Activated CD4-positive, alpha-beta T cell treated with anti-CD3 and anti-CD28 coated beads, Interleukin-2, amount 50 U/mL, for 16 hours (primary cell): ENCODE measurements at places on chromosomes 4 and X.
A peak's percentile ranks its signal among the peaks of the same experiment; 100 is the strongest.

GRCh38 chr4:73870260-73870659, 1.1 kb downstream of the CXCL1 start:
- no peak for DNase-seq

DNA sequence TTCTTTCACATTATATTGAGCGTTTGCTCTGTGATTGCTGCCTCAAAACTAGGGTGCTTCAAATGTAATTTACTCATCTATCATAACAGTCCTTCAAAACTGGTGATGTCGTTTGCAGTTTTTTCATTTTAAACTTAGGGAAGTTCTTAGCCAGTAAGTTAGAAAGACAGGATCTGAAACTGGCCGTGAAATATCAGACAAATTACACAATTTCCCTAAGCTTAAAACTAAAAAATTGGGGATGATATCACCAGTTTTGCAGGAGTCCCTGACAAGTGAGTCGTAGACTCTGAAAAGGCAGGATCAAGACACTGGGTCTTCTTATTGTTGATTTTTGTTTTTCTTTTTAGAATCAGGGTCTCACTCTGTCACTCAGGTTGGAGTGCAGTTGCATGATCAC, 44.8 kb downstream of the MOB1B start:
- DNase-seq: no peak

DNA sequence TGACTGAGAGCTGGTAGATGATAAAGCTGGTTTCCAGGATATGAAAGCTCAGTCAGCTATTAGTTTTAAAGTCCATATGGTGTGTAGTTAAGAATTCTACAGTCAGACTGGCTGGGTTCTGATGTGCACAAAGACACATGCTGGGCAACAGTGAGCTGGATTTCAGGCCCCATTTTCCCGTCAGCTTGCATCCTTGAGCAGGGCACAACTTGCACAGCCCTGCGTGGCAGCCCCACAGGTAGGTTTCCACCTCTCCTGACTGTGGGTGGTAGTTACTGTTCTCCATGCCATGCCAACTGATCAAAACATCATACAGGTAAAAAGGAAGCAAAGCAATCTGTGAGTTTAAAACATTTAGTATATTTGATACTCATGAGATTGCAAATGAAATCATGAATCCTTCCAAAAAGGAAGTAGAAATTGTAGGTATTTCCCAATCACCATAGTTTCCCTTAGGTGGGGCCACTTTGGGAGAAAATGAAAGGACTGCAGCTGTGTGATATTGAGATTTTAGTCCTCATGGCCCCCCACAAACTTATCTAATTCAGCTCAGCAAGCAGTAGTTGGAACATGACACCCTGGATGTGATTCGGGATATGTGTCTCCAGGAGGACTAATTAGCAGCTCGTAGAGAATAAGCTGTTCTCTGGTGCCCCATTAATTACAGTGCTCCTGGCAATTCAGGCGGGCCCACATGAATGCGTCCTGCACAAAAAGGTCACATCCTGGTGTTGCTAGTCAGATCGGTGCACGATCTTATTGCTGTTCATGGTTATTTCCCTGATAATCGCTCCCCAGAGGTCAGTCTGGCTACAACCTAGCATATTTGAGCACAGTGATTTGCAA, 42.4 kb upstream of the NOCT start:
- DNase-seq: no peak

- DNase-seq: no peak
Observed at GRCh38 chr4:186069729-186070128, 773 bp downstream of the TLR3 start.

DNA sequence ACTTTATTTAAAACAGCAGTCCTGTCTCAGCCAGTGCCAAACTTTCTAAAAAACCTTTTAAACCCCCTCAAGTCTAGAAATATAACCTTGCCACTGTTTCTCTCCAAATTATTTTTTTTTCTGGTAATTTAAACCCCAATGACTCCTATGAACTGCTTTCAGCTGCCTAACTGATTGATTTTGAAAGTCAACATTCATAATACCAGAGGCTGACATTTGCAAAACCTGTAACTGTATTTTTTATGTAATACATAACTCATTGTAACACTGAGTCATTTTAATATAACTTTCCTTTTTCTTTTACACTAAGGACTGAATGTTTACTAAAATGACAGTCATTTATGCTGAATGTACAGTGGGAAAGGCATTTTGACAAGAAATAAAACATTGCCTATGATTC, 19.1 kb upstream of the EGFL6 start:
- DNase-seq: peak; percentile 48

DNA sequence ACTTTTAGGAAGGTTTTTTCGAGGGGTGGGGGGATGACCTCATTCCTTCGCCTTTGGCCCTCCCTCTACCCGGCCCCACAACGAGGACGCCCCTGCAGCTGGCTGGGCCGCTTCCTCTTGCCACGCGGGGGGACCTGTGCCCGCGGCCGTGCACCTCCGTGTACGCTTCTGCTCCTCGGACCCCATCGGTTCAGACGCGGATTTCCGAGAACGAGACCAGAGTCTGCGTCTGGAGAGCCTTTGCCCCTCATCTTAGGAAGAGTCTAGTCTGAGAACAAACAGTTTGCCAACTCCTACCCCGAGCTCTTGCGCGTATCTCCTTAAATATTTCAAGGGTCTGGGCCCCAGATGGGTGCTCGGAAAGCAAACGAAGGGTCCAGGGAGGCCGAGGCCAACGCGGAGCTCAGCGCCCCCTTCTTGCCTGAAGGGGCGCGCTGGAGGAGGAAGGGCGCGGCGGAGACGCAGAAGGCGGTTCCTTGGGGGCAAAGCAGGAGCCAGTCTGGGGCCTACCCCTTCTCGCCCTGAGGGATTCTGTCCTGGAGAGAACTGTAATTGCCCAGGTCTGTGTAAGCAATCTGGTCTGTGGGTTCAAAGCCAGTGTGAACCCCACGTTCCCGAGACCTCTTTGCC, 3.9 kb upstream of the SFRP2 start:
- DNase-seq: no peak

GRCh38 chrX:27619975-27620374, 29.8 kb downstream of the DCAF8L2 start:
- DNase-seq: peak; percentile 8

GRCh38 chrX:129577877-129578276, 37.8 kb downstream of the OCRL start:
- no peak for DNase-seq

DNA sequence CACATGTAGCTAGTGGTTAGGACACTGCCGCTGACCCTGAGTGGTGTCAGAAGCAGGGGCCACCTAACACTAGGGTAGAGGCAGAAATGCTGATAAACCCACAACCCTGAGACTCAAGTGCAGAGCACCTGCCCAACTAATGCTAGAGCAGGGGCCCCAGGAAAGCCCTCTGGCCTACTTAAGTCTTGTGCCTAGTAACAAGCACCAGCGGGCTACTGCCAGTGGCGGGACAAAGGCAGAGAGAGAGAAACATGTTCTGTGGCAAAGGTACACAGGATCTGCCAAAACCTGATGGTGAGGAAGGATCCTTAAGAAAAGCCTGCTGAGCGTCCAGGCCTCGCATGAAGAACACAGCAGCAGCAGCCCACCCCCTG, 172.4 kb downstream of the PRDM5 start:
- DNase-seq: no peak

DNA sequence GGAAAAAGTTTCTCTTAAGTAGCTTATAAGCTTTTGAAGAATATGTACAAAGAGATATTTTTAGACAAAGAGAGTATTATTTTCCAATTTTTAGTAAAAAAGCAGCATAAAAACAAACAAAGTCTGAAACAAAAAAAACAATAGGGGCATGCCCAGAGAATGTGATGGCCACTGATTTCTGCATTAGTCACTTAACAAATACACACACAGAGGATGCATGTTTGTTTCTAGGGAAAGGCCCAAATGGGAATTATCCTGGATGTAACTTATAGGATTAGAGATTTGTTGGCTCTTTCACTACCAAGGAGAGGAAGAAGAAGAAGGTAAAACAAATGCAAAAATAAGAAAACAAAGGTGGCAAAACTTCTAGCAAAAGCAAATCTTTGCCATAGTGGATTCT, 95.9 kb upstream of the SCOC start:
- no peak for DNase-seq

DNA sequence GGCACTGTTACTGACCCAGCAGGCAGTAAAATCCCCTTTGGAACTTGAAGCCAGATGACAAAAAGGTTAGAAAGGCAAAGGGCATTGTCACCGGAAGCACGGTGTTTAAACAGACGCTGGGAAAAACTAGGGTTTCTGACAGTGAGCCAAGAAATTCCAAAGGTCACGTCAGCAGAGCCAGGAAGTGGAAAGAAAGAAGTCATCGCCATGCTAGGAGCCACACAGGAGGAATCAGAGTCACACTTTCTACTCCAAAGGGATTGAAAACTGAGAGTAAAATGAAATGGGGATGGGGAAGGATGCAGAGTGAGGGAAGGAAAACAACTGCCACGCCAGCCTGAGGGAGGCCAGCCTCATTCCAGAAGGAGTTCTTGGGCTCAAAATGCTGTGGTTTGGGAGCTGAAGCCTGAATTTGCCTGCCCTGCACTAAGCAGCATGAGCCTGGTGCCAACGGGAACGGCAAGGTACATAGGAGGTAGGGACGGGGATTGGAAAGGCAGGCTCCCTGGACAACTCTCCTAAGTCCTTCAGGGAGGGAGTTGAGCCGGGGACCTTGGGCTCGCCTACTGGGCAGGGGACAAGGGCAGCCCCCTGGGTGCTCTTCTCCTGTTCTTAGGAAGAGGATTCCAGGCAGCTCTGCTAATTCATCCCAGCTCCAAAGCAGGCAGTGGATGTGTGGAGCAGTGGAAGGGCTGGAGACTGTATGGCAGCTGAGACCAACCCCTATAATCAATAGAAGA, 66.8 kb downstream of the SOWAHB start:
- DNase-seq: no peak

- no peak for DNase-seq
Observed at GRCh38 chrX:155900765-155901164, 19.6 kb downstream of the VAMP7 start.

GRCh38 chr4:163164591-163164990, 2.1 kb downstream of the NAF1 start:
- DNase-seq: no peak

DNA sequence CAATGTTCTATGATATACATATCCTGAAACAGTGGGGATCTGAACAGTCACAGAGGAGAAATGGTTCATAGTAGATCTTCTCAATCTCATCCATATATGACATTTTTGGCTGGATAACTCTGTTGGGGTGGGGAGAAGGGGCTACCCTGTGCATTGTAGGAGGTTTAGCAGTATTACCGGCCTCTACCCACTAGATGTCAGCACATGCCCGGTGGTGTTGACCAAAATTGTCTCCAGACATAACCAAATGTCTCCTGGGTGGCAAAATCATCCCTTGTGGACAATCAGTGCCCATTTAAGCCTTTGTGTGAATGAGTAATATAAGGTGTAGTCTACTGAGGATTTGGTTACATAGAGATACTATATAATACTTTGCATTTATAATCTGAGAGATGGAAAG, 89.9 kb downstream of the PLS3 start:
- peak; percentile 42 for DNase-seq

- DNase-seq: peak; percentile 62
Observed at GRCh38 chr4:48499551-48500066, 9.6 kb downstream of the ZAR1 start.

GRCh38 chr4:10164877-10165283, 48.3 kb upstream of the WDR1 start:
- peak; percentile 11 for DNase-seq

DNA sequence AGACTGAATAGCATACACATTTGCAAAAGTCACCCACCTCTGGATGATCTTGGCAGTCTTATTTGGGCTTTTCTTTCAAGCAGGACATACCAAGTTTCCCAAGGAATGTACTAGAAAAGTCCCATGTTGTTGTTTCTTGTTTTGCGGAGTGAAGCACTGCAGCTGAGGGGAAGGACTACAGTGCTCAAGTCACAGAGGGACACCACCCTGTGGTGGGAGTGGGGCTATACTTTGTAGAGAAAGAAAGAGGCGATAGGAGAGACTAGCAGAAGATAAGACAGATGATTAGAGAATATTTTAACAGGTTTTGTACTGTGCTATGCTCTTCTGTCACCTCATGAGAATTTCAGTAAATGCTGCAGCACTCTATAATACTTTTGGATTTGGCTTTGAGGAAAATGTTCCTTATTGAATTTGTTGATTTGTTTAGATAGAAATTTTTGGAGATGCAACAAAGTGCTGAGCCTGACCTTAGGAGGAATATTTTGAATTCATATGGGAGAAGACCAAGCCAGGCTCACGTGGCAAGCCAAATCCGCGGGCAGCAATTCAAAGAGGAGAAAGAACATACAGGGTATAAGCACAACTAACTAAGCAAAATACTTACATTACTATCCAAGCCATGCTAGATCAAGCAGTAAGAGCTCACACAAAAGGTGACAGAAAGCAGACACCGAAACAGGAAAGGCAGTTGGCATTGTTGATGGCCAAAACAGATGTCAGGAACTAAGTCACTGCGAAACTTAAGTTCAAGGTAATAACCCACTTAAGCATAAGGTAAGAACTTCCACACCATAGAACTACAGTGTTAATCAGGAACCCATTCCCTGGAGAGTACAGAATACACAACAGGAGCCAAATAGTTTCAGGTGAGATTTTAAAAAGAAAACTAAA, 280.3 kb upstream of the INTU start:
- DNase-seq: no peak

DNA sequence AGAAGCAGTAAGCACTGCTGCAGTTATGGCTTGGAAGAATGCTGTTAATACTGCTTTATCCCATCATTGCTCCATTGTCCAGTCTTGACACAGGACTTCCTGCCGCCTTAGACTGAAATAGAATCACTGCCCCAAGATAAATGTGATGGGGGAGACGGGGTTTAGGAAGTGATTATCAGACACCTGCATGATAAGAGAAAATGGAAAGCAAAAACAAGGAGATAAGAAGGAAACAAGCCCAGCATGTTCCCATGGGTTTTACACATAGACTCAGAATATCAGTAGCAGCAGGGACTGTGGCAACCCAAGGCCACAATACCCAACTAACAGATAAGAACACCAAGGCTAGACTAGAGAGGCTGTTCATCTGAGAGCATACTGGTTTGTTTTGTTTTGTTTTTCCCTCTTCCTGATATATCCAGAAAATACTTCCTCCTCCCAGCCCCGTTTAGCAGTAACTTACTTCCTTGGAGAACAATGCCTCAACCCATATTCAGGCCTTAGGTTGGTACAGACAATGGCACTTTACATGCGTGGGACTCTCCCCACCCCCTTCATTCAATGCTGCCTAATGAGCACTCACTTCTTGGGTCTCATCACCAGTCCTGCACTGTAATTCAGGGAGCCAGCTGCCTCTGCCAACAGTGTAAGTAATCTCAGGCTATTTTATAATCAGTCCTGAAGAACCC, 232.6 kb downstream of the CBR4 start:
- no peak for DNase-seq

GRCh38 chr4:107806196-107806595, 18.5 kb upstream of the SGMS2 start:
- DNase-seq: no peak

- DNase-seq: no peak
Observed at GRCh38 chrX:36214924-36215323, 295.4 kb downstream of the CFAP47 start.
